ENCODE measurements at places on chromosomes 4 and X. TPM values are rescaled to one million over a fixed set of nuclear protein-coding genes. Genes with fewer than 3 reads are reported as not detected.

DNA sequence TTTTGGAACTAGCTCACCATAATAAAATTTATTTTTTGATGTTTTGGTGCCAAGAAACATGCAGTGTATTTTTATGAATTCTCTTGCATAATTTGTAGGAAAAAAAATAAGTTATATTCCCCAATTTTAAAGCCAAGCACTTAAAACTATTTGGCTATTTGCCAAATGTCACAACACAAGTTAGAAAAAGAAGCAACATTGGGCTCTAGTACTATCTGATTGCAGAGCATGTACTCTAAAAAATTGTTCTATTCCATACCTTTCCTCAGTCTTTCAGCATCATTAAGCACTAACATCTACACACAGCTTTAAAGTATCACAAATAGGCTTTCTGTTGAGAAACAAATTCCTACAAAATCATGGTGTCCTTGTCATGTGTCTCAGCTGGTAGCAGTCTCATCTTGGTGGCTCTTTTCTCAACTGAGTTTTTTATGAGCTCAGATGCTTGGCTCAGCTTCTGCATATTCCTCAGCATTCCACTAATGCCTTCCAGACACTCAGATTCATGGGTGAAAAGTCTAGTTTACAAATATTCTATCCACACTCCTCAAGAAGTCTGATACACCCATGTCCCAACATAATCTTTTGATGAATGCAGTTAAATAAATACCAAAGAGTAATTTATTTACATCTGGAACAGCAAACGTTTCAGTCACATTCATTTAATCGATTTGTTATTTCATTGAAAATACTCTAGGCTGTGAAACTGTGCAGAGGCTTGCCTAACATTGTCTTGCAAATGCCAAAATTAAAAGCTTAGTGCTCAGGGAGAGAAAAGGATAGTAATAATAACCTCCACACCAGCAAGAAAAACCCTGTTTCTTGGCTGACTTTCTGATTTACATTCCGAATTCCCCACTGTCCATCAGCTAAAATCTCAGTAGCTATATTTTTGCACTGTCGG is 2209.9 kb downstream of the PCDH7 start:
- H3K27ac ChIP-seq = no peak overlapping the region
- DNase-seq = no peak
- no peaks in the 10 kb centered on the region for H3K4me1 ChIP-seq

Gene PPEF1
- total RNA-seq = 1.8 TPM

GRCh38 chr4:24265989-24266388 is 318.4 kb downstream of the DHX15 start:
- H3K36me3 ChIP-seq = no peaks in the 10 kb centered on the region
- DNase-seq = peak; percentile 86
- peaks cover 30% of the 10 kb centered on the region for H3K4me1 ChIP-seq
- no peak overlapping the region for H3K4me3 ChIP-seq
- peak overlapping the region; percentile 74 for H3K27ac ChIP-seq

DNA sequence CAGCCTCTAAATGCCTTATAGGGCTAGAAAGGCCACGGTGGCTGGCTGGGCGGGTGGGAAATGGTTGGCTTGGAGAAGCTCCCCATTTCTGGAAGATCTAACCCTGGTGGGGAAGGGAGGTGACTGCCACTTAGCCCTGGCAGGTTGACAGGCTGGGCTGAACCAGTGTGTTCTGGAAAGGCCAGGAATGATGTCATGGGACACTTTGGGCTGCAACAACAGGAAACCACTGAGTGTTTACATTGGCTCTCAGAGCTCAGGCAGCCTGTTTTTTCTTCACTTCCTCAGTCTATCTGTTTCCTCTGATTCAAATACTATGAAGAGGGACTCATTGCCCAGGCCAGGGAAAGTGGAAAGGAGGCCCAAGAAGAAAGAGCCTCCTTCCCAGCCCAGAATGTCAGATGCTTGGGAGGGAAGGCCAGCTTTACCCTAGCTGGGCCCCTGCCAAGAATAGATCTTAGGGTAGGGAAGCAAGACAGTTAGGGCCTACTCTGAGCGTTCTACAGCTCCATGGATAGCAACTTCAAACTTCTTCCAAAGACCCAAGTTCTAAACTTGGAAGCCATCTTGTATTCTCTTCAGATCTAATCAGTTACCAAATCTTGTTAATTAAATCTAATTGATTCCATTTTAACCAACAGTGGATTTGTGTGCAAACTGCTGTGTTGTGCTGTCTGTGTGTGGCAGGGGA is 65.8 kb upstream of the MSN start:
- no peaks in the 10 kb centered on the region for H3K36me3 ChIP-seq
- H3K4me1 ChIP-seq = peaks cover 14% of the 10 kb centered on the region
- DNase-seq = peak; percentile 62
- H3K27ac ChIP-seq = peak overlapping the region; percentile 78
- H3K27me3 ChIP-seq = no peaks in the 10 kb centered on the region
- no peak overlapping the region for H3K4me3 ChIP-seq

GRCh38 chr4:104330125-104330905 is 164.4 kb downstream of the CXXC4 start:
- H3K4me3 ChIP-seq = no peak overlapping the region
- H3K27me3 ChIP-seq = no peaks in the 10 kb centered on the region
- no peak for DNase-seq
- H3K36me3 ChIP-seq = no peaks in the 10 kb centered on the region

GRCh38 chrX:110755611-110756010 is 40.0 kb downstream of the CHRDL1 start:
- no peaks in the 10 kb centered on the region for H3K4me1 ChIP-seq
- H3K27ac ChIP-seq = no peak overlapping the region
- H3K36me3 ChIP-seq = no peaks in the 10 kb centered on the region
- no peak for DNase-seq

Gene ADH4
- 0.75 TPM for total RNA-seq

Gene LGI2
- 0.05 TPM for total RNA-seq

Gene ZCCHC18
- not detected for total RNA-seq

DNA sequence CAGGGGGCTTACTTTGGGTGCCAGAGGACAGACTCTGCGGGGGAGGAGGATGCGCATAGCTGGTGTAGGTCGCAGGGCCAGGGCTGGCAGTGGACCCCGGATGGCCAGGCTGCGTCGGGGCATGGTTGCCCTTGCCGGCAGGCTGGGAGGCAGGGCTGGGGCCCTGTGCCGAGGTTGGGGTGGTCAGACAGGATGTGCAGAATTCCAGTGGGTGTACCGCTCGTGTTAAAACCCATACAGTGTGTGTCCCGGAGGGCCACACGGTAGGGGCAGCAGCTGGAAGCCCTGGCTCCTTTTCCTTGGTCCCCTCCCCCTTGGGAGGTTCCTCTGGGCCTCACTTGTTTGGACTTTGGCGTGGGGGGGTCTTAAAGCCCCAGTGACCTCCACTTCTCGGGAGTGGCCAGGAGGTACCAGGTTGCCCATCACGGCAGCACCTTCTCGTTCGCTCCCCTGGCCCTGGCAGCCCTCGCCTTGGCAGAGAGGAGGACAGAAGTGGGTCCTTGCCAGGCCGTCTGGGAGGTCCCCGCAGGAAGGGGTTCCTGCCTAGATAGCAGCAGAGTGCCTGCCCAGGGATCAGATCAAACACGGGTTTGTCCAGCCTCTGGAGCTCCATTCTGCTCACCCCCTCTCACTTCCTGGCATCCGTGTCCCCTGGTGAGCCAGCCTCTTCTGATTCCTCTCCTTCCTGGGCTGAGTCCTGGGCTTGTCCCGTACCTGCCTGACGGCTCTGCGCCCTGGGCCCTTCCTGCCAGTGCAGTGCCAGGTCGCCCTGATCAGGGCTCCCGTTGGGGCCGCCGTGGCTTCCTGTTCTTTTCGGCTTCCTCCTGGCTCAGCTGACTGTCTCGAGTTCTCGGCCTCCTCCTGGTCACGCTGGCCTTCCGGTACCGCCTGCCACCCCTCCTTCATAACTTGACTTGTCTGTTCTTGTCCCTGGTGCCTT is 56.7 kb upstream of the HGFAC start:
- H3K4me3 ChIP-seq = no peak overlapping the region
- H3K36me3 ChIP-seq = no peaks in the 10 kb centered on the region
- no peaks in the 10 kb centered on the region for H3K27me3 ChIP-seq
- no peak for DNase-seq

DNA sequence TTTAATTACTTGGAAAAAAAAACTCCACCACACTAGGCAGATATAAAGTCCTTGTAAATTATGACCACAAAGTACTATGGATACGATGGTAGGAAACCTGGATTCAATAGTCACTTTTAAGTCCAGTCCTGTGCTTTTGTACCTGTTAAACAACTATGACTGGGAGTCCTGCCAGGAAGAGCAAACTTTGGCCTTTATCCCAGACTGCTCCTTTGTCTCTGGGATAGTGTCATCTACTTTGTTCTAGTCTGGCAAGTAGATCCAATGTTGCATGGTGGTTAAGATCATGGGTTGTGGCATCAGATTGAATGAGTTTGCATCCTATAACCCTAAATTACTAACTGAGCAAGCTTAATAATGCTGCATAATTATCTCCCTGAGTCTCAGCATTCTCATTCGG is 175.3 kb upstream of the FGF13 start:
- H3K4me1 ChIP-seq = no peaks in the 10 kb centered on the region
- no peaks in the 10 kb centered on the region for H3K27me3 ChIP-seq
- H3K4me3 ChIP-seq = no peak overlapping the region
- no peak overlapping the region for H3K27ac ChIP-seq
- DNase-seq = peak; percentile 50
- H3K36me3 ChIP-seq = no peaks in the 10 kb centered on the region

DNA sequence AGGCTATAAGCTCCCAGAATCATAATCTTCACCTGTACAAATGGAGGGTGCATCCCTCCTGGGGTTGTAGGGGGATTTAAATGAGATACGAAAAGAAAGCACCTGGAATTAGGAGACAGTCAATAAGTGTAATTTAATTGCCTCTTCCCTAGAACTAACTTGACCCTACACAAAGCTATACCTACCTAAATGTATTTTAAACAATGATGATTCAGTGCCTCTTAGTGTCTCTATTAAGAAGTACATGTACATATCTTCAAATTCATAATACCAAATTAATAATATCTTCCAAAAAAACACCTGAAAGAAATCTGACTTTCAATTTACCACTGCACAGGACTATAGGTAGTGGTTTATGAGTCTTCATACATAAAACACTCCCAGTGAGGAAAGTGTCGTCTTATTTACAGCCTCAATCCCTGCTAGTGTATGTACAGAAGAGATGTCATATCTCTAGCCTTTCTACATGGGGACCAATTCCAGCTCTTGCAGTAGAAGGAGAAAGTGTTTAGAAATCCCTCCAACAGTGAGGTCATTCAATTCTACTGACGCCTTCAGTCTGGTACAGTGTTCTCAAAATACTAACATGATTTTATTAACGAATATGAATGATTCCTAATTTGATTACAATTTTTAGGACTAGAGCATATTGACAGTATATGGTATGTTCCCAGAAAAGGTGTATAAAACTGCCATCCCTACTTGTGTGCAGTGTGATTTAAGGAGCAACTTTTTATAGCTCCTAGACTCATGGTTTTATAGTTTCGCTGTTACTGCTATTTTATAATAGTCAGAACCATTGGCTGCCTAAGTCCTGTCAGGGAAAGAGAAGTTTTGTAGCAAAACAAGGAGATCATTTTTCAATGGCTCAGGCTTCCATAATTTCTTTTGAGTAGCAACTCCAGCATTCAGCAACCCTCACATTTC is 282.7 kb downstream of the UNC5C start:
- no peak for DNase-seq
- no peaks in the 10 kb centered on the region for H3K27me3 ChIP-seq
- no peak overlapping the region for H3K27ac ChIP-seq

DNA sequence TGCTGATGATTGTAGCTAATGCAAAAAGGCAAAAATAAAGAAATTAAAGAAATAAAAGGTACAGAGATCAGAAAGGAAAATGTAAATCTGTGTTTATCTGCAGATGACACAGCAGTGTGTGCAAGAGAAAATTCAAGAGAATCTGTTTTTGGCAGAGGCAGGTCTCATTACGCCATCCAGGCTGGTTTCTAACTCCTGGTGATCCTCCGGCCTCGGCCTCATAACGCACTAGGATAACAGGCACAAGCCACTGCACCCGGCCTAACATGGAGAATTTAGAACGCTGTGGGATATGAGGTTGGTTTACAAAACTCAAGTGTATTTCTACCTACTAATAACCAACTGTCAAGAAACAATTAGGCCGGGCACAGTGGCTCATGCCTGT is 29.4 kb downstream of the CTBP1 start:
- peaks cover 60% of the 10 kb centered on the region for H3K36me3 ChIP-seq
- no peaks in the 10 kb centered on the region for H3K27me3 ChIP-seq
- no peak overlapping the region for H3K4me3 ChIP-seq
- H3K27ac ChIP-seq = no peak overlapping the region
- no peak for DNase-seq

- H3K4me3 ChIP-seq = no peak overlapping the region
- no peaks in the 10 kb centered on the region for H3K27me3 ChIP-seq
- no peaks in the 10 kb centered on the region for H3K4me1 ChIP-seq
- H3K27ac ChIP-seq = no peak overlapping the region
These were observed 131.1 kb upstream of the RASGEF1B start for GRCh38 chr4:81602854-81603253.

DNA sequence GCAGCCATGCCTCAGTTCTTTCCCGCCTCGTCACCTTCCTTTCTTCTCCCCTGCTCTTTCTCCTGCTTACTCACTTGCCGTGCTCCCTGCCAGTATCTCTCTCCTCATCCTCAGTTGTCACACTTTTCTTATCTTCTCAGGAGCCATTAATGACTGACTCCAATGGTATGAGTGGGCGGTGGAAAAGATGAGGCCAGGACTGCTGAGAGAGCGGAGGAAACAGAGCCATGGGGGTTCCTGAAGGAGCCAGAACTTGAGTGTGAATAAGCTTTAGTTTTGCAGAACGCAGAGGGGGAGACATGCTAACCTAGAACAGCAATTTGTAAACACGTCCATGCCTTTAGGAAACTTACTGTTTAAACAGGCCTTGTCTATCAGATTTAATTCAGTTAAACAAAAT is 126.5 kb downstream of the CHIC2 start:
- no peaks in the 10 kb centered on the region for H3K27me3 ChIP-seq
- H3K4me3 ChIP-seq = no peak overlapping the region
- no peak overlapping the region for H3K27ac ChIP-seq
- no peak for DNase-seq
- no peaks in the 10 kb centered on the region for H3K36me3 ChIP-seq

DNA sequence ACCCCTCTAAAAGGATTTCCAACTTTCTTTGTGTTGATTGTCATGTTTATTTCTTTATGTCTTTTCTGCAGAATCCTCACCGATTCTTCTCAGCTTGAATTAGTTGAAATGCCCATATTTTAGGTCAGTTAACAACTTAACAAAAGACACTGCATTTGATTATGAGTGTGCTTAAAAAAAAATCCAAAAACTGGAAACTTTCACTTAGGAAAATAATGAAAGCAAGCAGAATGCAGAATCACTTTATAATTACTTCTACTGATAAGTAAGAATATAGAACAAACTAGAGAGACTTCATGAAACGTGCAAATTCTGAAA is 111.0 kb upstream of the PTPN13 start:
- H3K4me1 ChIP-seq = no peaks in the 10 kb centered on the region
- no peaks in the 10 kb centered on the region for H3K27me3 ChIP-seq
- no peaks in the 10 kb centered on the region for H3K36me3 ChIP-seq
- H3K27ac ChIP-seq = no peak overlapping the region
- H3K4me3 ChIP-seq = no peak overlapping the region

Gene SSX4
- total RNA-seq = not detected
